ENCODE measurements at places on chromosomes 16 and 17.

GRCh38 chr17:54861471-54861983 lies 39.1 kb upstream of the TOM1L1 start:
- no peak for DNase-seq

- no peak for DNase-seq
Observed at GRCh38 chr16:71986131-71986530, 14.1 kb downstream of the PKD1L3 start.

GRCh38 chr17:18921912-18922451 lies 30.0 kb upstream of the SLC5A10 start:
- no peak for DNase-seq

GRCh38 chr17:80820331-80820730 lies 171.3 kb upstream of the CHMP6 start:
- no peak for DNase-seq

DNA sequence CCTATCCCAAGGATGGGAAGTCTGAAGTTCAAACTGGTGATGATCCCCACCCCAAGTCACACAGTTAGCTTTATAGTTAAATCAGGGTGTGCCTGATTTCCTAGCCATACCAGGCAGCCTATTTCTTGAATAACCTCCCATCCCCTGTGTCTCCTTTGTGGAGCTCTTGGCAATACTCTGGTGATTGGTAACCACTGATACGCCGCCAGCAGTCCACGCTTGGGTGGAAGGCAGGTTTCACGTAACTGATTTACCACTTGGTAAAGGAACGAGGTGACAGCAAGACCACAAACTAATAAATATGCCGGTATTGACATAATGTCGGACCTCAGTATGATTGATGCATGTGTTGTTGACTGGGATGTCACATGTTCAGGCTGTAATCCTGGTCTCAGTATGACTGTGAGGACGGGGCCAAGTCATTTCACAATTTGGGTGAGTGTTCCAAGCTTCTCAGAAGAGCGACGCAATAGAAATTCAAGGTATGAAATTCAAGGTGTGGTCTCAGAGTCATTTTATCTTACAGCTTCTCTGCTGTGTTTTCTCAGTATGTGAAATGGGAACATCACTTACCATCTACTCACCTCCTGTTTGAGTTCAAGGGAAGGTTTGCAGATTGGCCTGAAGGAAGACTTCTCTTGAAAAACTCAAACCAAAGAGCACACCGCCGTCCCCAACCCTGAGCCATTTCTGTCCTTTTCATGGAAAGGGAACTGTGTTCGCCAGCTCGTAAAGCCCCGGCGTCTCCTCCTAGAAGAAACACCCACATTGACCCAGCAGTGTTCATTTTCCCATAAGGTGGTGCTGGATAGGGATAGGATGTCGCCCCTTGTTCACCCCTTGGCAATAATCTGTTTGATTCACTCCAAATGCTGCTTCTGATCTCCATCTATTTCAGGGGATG lies 678.9 kb downstream of the WWOX start:
- no peak for DNase-seq

DNA sequence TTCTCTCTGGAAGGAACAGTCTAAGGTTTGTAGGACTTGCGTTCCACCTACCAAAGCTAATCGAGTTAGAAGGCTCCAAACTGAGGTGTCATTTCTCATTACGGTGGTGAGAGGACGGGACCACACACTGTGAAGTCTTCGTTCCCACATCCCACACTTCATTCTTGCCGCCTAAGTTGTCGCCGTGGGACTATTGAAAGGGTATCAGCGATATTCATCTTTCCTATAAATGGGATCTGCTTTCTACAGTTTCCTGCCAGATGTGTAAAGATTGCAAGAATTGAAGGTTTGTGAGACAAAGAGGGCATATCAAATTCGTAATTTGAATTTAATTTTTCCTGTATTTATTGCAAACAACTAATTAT lies 608 bp upstream of the TRIM37 start:
- no peak for DNase-seq

DNA sequence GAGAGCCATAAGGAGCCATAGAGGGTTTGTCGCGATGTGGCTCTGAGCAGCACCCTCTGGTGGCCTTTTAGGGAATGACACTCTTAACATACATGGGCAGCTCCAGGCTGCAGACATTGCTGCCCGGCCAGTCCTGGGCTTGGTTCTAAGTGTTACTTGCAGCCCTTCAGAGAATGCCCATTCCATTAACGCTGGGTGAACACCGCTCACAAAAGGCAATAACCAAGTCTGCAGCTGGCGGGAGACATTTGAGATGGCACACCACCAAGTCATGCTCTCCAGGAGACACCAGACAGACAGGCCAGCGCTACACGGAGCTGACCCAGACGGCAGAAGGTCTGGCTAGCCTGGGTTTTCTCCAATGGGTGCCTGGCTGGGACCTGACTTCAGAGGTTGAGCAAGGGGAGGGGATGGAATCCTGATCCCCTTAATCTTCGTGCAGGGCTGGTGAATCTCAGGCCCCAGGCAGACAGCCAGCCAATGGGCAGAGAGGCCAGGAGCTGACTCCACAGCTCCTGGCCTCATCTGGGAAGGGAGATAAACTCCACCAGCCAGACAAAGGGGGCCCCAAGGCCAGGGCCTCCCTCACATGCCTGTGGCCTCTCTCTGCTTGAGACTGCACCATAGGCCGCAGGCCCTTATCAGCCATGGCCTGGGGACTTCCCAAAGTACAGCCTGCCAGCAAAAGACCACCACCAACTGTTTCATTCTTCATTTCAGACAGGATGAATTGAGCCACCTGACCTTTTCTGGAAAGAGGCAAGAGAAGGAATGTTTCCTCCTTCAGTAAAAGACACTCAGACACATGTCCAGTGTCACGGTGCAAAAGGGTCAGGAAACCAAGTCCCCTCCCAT lies 58.8 kb downstream of the ZDHHC7 start:
- DNase-seq = no peak

DNA sequence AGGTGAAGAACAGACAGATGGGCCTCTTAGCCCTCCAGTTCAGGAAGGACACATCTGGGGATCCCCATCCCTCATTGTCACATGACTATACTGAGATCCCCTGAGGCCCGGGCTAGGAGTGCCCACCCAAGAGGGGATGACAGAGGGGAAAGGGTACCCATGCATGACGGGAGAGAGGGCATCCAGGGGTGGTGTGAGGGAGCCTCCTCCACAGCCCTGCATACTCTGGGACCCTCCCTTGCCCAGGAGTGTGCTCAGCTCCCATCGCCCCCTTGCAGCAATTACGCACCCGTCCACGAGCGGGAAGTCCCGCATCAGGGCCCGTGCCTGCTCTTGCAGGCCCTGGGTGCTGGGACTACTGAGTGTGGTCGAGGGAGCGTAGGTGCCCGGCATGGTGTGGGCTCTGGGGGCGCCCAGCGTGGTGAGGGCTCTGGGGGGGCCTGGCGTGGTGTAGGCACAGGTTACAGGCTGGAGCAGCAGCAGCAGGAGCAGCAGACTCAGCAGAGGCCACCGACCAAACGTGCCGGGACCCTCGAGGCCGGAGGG lies 6.5 kb downstream of the DPEP2 start:
- DNase-seq = no peak

- DNase-seq = no peak
Observed at GRCh38 chr16:2895813-2896212, 12.8 kb downstream of the FLYWCH2 start.

Data from T-helper 2 cell (primary cell).